ENCODE measurements at places on chromosomes 2 and 18. TPM values are rescaled to one million over a fixed set of nuclear protein-coding genes. Genes with fewer than 3 reads are reported as not detected.

BOLL gene
- total RNA-seq: not detected

LYPD6 gene
- total RNA-seq: 1.1 TPM

PHLPP1 gene
- 21.1 TPM for total RNA-seq

DOK6 gene
- not detected for total RNA-seq

TUBB8B gene
- total RNA-seq: not detected

SLC9A4 gene
- total RNA-seq: 0.85 TPM
